ENCODE measurements at places on chromosomes 5 and 9.

DNA sequence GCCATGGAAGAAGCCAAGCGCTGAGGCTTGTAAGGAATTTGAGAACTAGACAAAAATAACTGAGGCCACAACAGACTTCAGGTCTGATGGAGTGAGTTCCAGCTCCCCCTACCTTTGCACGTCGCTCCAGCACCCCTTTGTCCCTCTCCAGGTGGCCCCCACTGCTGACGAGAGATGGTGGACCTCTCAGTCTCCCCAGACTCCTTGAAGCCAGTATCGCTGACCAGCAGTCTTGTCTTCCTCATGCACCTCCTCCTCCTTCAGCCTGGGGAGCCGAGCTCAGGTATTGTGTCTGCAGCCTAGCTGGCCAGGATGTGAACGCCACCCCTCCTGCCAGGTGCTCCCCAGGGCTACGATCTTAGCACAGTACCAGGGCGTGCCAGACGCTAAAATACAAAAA lies 5.2 kb downstream of the BTNL9 start:
- DNase-seq = no peak

DNA sequence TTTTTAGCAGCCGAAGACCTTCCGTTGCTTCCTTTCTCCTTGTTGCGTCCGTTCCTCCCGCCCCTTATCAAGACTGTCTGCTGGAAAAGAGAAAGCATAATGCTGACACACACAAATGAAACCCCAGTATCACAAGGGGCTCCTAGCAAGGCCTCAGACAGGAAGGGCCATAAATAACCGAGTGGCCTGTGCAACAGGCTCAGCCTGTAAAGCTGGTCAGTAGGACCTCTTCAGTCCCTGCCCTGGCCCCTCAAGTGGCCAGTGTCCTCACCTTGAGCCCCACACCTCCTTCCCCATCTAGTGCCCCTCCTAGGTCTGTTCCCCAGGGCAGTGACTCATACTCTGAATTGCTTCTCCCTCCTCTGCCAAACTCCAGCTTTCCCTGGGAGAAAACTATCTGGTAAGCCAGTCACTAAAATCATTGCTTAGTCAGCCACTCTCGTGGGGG lies 174.6 kb upstream of the IL12B start:
- DNase-seq = no peak

DNA sequence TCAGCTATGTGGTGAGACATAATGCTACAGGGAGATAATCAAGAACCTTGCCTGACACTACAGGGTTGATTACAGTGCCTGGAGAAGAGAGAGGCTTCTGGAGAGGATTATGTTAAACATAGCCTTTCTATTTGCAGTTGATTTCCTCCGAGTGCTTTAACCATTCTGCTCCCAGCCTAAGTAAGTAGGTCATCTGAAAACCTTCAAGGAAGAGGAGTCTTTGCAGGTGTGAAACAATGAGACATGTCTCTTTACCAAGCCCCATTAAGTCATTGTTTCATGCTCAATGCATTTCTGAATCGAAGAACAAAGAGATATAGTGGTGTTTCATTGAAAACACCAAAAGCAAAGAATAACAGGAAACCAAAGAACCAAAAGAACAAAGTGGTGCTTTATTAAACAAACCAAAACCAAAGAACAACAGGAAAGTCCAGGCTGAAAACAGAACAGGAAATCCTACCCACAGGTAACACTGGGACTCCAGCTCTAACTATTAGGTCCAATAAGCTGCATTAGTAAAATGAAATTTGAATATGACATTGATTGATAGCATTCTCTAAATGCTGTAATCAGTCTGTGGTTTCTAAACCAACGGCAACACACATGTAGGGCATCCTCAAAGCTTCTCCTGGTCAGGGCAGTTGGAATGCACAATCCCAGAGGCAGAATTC lies 113.3 kb upstream of the SPATA31D4 start:
- no peak for DNase-seq

- DNase-seq = no peak
These were observed 54.0 kb upstream of the CXCL14 start for GRCh38 chr5:135632798-135633197.

DNA sequence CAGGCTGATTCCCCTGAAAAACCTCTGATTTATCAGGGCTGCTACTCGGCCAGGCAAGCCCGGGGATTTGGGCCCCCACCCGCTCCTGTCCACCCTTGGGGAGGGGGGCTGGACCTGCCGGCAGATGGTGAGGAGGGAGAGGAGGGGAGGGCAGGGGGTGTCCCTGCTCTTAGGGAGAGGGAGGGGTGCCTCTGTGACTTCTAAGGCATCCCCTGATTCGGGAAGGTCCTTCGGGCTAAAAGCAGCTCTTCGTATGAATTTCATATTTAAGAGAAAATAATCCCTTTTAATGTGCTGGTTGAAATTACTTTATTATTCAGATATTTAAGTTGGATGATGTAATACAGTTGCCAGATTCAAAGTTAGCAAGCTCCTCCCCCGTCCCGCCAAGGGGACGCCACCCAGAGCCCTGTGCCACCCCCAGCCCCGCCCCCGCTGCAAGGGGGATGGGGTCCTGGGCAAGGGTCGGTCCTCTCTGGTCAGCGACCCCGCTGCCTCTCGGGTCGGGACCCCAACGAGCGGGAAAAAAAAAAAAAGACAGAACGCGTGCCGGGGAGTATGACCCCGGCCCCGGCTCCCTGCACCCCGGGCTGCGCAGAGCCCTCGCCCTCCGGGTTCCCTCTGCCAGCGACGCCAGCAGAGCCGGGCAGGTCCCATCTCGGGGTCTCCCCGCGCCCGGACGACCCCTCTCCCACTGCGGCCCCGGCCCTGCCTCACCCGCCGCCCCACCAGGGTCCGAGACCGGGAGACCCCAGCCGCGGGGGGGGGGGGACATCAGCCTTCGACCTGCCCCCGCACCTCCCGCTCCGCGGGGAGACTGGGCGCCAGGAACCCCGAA lies 12.4 kb downstream of the LHX3 start:
- DNase-seq = no peak

DNA sequence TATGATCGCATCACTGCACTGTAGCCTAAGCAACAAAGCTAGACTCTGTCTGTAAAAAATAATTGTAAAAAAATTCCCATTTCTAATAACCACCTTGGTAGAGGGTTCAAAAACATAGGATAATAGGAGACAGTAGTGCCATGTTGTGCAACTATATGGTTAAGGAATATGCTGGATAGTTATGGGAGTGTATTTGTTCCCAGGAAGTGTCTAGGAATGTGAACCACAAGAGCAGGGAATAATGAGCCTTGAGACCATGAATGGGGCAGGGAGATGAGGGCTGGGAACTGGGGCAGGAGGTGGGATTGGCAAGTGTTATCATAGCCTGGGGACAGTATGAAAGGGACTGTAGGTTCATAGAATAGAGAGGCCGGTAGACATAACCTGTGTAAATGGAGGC lies 50.4 kb downstream of the RUSC2 start:
- no peak for DNase-seq

DNA sequence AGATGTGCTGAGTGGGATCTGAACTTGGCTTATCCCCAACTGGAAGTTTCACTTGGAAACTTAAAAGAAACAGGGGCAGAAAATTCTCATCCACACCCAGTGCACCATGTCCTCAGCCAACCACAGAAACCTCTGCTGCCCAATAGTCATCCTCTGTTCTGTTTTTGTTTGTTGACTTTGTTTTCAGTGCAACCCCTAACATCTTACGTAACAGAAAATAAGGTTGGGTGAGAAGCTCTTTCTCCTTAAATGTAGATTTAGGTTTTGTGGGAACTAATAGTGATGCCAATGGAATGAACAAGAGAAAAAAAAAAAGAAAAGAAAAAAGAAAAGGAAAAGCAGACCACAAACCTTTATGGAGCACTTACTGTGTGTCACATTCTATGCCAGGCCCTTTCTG lies 262.8 kb downstream of the PAPPA start:
- no peak for DNase-seq

DNA sequence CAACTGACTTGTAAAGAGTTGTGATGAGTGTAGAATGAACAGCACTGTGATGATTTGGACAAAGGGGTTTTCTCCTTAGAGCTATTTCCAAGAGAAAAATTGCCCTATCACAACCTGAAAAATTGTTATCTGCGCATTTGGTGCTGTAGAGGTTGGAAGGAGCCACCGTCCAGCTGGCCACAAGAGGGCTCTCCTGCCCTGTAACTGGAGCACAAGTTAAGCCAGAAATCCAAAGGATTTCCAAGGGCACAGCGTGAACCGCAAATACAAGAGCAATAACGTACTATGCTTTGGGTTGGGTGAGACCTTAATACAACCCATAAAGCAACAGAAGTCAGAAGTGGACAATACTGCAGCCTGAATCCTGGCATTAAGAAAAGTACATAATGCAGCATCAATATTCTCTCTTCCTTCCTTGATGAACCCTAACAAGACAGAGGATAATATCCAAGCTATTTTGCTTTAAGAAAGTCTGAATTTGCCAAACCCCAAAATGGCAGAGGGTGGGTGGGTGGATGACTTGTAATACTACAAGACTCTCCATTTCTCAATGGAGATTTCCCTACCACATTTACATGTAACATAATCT lies 56.8 kb upstream of the SMIM32 start:
- peak; percentile 2 for DNase-seq

DNA sequence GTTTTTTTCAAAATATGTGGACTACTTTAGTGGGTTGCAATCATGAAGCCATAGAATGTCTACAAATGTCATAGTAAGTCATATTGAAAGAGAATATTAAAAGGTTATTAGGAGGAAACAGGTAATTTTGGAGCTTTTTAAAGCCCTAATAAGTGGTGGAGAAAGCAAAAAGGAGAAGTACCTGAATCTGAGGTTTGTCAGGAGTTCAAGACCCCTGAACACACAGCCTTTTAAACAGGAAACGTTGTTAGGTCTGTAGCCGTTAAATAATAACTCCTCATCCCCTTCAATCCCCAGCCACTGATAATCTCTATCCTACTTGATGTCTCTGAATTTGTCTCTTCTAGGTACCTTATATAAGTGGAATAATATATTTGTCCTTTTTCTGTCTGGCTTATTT lies 51.1 kb downstream of the SPEF2 start:
- DNase-seq = no peak

DNA sequence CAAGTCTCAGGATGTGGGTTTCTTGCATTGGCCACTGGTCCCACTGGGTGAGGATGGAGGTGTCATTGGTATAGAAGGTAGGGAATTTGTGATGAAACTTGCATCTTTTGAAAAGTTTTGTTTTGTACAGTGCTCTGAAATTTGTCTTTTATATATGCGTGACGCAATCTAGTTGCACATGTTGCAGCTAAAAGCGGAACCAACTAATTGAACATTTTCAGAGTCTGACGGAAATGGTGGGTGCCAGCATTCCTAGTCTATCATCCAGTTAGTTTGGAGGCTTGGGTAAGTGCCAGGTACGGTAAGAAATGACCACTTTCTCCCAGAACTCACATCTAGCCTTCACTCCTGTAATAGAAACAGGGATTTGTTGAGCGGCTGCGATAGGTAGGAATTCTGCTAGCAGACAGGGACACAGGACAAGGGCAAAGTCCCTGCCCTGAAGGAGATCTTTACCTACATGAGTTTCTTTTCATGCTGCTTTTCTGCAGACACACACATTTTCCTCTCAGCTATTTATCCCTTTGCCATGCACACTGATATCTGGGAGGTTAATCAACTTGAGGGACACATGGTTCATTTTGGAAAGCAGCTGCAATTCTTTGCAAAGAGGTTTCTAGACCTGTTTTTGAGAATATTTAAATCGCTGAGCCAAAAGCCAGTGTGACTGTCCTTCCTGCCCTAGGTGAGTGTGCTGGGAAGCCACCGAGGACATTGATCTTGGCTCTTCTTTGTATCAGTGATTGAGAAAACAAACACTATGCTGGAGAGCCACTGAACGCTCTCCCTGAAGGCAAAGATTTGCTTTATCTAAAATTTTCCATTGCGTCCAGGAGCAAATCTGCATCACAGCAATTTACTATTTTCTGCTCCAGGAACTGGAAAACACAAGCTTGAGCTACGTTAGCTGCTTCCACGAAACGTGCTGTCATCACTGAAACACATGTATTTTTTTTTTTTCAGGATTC lies 89.7 kb downstream of the DAP start:
- no peak for DNase-seq

- no peak for DNase-seq
These were observed 138.1 kb downstream of the C9orf50 start for GRCh38 chr9:129482521-129483414.

DNA sequence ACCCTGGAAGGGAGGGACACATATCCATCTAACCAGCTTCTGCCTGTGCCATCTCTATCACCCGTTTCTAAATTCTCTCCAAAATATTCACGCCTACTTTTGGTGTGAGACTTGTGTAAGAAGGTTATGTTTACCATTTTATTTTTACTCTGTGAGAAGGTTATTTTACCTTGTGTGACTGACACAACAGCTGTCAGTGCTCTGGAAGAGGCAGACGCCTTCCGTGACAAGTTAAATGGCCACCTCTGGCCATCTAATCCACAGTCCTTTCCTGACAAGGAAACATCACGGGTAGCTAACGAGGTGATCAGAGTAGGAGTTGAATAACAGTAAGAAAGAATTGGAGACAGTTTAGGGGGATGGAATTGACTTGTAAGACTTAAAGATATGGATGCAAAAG lies 443.8 kb upstream of the PIK3R1 start:
- DNase-seq = no peak

- DNase-seq = no peak
These were observed 170.5 kb downstream of the NNT start for GRCh38 chr5:43773478-43773844.

DNA sequence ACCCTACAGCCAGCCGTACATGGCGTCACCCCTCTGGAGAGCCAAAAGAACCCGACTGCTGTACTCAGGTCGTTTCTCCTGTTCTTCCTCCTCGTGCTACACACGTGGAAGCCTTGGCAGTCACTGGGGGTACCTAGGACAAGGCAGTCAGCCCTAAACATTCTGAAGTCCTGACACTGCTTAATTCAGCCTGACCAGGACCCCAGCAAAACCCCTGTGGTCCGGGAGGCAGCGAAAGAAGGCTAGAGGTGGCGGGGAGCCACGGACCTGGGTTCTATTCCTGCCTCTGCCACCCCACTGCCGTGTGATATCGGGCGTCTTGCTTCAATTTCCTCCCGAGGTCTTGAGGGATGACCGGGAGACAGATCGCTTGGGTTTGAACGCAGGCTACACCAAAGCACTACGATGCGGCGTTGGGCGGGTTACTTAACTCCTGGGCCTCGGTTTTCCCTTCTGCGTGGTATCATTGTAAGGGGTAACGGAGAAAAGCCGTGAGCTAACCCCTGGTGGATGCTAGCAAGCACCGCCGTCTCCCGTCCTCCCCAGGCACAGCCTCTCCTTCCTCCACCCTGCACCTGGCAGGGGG lies 429 bp upstream of the ARL10 start:
- no peak for DNase-seq
